ENCODE measurements at places on chromosomes 12 and 14. TPM values are rescaled to one million over a fixed set of nuclear protein-coding genes. Genes with fewer than 3 reads are reported as not detected.
A peak's percentile ranks its signal among the peaks of the same experiment; 100 is the strongest.

The LBHD2 gene
- polyA plus RNA-seq, result not detected

The RAD51B gene
- 8.7 TPM for polyA plus RNA-seq

The LRRC74A gene
- polyA plus RNA-seq, result not detected

The GLT8D2 gene
- polyA plus RNA-seq, result 20.4 TPM

The RIPK3 gene
- polyA plus RNA-seq, result 0.06 TPM

The MBIP gene
- 9.1 TPM for polyA plus RNA-seq

The FOXJ2 gene
- 5.1 TPM for polyA plus RNA-seq

The C14orf39 gene
- polyA plus RNA-seq, result not detected

The RPS6KA5 gene
- polyA plus RNA-seq, result 3.1 TPM

The SOAT2 gene
- 0.29 TPM for polyA plus RNA-seq

The TOMM20L gene
- polyA plus RNA-seq, result not detected

The ABCD2 gene
- polyA plus RNA-seq, result 0.05 TPM

GRCh38 chr12:90970471-90970870, 15.5 kb upstream of the CCER1 start:
- DNase-seq, result peak; percentile 12

GRCh38 chr14:31927348-31927832, 149.7 kb upstream of the ARHGAP5 start:
- peak; percentile 87 for DNase-seq

DNA sequence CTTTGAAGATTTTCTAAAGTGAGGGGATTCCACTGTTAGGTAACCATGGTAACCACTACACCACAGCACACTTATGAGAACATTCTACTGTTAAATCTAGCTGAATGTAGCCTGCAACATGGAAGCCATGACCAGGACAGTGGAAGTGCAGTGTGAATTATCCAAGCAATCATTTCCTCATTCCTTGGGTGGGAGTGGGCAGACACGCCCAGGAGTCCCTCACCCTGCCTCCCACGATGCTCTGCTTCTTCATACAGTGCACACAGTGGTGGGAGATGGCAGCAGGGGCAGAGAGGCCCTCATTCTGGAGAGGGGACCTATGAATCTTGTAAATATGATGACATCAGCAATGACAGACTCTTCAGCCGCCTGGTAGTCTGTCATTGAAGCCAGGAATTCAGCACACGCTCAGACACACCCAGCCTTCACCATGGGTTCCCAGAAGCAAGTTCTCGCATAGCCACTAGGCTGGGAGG, 70.1 kb upstream of the HOXC13 start:
- no peak for DNase-seq

GRCh38 chr14:76976240-76977005, 52.1 kb downstream of the IRF2BPL start:
- no peak for DNase-seq

DNA sequence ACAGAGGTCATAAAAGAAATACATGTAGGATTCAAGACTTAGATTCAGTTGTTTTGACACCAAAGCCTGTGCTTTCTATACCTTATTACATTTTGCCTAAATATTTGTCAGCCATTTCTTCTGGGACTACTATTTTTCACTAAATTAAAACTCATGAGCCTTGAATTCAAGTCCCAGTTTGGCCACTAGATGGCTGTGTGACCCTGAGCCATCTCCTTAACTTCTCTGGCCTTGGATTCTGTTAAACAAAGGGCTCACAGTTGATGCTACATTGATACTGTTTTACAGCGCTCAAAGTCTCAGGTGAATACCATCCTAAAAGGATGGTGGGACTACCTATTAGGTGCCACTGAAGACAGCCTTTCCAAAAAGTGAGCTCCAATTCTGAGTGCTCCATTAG, 39.6 kb upstream of the CCDC198 start:
- DNase-seq, result no peak

DNA sequence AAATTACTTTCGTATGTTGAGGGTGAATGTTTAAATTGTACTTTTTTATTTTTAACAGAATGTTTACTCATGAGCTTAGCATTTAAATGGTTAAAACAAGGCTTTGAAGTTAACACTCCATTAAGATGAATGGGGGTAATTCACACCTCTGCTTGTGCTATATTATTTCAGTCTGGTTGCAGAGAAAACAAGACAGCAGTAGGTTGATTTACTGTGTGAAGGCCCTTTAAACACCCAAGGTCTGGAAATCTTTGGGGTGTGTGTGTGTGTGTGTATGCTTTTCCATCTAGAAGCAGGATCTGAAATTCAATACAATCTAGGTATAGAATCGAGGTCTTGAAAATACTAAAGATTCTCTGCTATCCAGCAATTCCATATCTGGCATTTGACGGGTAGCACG, 83.8 kb downstream of the SLC38A6 start:
- no peak for DNase-seq

DNA sequence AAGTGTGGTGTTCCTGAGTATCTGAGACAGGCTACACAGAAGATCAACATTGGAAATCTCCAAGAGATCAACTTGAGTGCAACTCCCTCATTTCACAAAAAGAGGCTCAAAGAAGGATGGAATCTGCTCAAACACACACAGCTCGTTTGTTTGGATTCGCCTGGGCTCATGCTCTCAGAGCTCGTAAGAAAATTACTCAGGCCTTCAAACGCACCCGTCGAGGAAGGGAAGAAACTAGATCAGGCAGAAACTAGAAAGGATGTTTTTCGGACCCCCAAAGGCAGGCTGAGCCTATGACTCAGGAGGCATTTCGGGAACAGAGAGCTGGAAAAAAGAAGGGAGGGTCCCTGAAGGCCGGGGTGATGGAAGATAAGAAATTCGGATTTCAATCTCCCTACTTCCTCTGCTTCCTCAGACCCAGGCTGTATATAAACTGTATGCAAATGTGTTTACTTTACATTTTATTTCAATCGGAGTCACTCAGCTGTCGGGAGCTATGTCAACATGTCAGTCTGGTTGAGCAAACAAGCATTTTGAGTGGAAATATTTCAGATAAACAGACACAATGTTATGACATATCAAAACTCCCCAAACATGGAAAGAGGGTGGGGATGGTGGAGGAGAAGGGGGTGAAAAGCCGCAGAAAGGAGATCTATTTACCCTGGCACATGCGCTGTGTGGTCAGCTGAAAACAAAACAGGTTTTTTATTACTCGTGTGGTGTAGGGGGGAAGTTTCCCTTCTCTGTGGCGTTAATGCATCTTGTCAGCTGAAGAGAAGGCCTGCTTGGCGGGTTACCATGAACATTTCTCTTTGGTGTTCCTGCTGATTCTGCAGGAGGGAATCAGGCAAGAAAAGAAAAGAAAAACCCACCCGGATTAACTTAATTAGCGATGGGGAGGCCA, 129.1 kb upstream of the TBX3 start:
- DNase-seq, result no peak

GRCh38 chr14:23551266-23552028, at the start of gene ZFHX2:
TSS of gene ZFHX2 (minus strand) at chr14:23551765. CDS start at chr14:23535325, 16,440 bp downstream.
- peak; percentile 54 for DNase-seq

GRCh38 chr14:100020629-100021028, 44.6 kb upstream of the EVL start:
- no peak for DNase-seq

- DNase-seq, result peak; percentile 82
Observed at GRCh38 chr14:88551094-88551870, 3.5 kb downstream of the PTPN21 start.

- no peak for DNase-seq
Observed at GRCh38 chr12:13777374-13777773, 204.0 kb downstream of the GRIN2B start.

DNA sequence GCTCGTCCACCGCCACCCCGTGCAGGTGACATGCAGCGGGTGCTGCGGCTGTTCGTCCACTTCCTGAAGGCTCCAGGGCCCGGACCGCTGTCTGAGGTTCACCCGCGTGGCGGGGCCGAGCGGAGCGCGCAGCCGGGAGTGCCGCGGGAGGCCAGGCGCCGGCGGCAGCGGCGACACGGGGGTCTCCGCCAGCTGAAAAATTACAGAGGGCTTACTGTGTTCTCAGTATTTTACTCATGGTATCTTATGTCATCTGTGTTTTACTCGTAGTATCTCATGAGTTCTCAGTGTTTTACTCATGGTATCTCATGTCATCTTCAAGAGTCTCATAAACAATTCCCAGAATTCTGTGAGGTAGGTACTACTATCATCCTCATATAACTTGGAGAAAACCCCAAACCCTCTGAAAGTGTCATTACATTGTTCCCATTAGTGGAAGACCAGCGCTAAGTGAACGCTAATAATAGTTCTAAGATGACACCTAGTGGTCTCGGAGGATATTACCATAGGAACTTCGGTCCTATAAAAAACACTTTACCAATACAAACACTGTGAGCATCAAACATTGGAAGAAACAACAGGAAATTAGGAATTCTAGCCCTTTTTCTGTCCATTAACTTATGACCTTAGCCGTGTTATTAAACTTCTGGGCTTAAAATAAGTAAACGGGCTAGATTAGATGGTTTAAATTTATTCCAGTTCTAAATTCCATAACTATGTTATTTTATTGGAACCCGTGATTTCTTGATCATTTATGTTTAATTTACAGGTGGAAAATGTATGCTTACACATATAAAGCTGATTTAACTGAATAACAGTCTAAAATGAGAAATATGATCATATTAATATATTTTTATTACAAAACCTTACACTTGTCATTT, 32.4 kb downstream of the AK7 start:
- peak; percentile 65 for DNase-seq

DNA sequence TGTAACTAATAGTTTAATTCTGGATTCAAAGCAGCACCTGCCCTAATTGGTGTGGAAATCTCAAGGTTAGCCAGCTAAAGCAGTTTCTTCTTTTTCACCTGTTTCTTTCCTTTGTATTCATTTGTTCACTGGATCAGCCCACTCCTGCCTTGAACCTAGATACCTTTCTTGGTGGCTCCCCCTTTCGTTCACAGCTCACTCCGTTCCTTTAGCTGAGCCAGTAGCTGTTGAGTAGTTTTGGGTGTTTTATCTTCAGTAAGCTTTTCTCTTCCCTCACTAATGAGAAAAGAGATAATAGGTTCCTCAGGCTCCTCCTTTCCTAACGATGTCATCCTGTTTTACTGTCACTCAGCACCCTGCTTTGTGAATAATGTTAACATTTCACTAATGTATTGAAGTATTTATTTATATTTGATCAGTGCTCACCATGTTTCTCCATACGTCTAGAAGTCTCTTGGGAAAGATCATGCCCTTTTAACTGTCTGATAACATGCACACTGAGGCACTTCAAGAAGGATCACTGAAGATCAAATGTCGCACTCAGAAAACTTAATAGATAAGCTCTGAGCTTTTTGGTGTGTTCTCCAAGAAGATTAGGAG, 121.1 kb downstream of the TGFB3 start:
- no peak for DNase-seq

GRCh38 chr14:88504602-88505001, 50.2 kb downstream of the PTPN21 start:
- DNase-seq, result no peak

DNA sequence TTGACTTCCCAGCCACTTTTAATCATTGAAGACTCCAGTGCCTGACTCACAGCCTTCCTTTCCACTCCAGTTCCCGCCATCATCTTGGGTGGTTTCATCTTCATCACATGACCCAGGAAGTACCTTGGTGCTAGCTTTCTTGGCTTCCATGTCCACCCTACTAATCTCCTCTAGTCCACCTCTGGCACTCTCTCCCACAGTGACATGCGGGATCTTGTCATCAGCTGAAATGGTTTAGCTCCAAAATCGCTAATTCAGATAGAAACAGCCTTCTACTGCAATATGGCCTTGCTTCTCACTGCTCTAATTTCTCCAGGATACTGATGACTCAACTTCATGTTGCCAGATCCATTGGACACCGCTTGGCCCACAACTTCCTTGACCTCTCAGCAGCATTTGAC, 24.5 kb downstream of the WDR20 start:
- DNase-seq, result peak; percentile 31

- no peak for DNase-seq
Observed at GRCh38 chr14:39733741-39734140, 301.5 kb upstream of the FBXO33 start.

DNA sequence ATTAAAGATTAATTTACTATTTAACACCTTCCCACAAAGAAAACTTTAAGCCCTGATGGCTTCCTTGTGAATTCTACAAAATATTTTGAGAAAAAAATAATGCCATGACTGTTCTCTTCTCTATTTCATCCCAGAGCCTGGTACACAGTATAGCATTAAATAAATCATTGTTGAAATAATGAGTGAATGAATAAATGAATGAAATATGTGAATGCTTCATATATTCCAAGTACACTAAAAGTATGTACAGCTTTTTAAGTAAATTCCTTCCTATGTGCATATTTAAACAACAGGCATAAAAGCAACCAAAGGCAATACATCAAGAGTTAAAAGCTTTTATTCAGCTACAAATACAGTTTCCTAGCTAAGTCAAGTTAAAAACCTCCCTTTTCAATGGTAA, 144.9 kb upstream of the CCDC196 start:
- DNase-seq, result no peak

GRCh38 chr12:58804749-58805148, 115.6 kb downstream of the LRIG3 start:
- no peak for DNase-seq

DNA sequence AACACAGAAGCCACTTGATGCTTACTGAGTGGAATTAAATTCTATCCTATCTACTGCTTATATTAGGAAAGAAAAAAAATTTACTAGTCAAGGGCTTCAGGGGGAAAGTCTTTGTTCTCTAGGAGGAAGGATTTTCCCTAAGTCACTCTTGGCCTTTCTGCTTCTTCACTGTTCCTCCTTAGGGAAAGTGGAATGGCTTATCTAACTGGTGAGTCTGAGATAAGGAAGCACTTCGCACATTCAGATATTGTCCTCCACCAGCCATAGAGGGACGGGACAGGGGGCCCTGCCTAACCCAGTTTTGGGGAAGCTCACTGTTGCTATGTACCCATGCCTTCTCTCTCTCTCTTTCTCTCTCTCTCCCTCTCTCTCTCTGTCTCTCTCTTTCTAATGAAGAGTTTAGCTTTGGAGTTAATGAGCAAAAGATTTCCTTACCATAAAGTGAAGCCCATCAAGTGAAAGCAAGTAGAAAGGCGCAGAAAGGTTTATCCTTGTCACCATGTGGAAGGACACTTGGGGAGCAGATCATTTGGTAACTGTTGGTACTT, 450.6 kb downstream of the ZFP36L1 start:
- DNase-seq, result no peak

GRCh38 chr12:1630827-1631591, 2.0 kb downstream of the WNT5B start:
- no peak for DNase-seq

DNA sequence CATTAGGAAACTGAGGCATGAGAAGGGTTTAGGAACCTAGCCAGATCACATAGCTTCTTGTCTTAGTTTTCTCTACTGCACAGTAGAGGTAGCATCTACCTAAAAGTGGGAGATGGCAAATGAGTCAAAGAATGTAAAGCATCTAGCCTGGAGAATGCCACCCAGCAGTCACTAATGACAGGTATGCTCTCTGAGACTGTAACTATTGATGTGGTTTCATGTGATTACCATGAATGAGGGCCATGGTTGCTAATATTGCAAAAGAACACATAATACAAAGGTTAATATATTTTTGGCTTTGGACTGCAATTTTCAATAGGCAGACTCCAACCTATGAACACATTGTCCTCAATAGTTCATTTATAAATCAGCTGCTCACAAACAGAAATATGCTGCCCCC, 389.9 kb downstream of the GRIN2B start:
- no peak for DNase-seq

Measured in mammary epithelial cell (primary cell).